Caco-2 (cell line): ENCODE measurements at places on chromosomes 3 and 15.
A peak's percentile ranks its signal among the peaks of the same experiment; 100 is the strongest.

- DNase-seq = no peak
Observed at GRCh38 chr3:164478323-164478722, 600.0 kb downstream of the SI start.

- no peak for DNase-seq
Observed at GRCh38 chr3:56754741-56755417, 46.9 kb downstream of the ARHGEF3 start.

DNA sequence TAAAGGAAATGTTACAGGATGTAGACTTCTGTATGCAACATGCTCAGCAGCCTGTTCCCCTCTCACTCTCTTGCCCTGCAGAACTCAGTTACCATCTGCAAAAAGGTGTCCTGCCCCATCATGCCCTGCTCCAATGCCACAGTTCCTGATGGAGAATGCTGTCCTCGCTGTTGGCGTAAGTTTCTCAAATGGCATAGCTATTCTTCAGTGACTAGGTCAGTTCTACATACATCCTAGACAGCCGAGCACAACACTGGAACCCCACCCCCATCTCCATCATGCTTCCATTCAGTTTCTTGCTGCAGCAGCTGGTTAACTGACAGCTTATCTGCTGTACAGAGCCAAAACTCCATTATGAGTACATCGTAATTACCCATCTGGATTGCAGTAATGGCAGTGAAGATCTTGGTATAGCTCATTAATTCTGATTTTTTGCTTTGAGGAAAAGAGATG, 4.5 kb downstream of the THBS1 start:
- no peak for DNase-seq

DNA sequence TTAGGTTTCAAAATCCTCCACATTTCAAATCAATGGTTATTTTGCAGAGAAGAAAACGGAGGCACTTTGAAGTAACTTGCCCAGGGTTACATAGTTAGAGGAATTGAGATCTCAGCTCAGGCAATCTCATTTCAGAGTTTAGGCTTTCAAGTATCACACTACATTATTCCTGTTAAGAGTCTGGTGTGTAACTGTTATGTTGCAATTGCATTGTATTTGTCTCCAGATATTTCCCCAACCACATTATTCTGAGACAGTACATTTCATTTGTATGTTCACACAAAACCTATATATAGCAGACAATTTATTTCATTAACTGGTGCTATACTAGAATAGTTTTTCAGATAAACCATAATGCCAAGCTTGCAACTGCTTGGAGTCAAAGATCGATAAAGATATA, 154.2 kb upstream of the TSPAN3 start:
- no peak for DNase-seq

DNA sequence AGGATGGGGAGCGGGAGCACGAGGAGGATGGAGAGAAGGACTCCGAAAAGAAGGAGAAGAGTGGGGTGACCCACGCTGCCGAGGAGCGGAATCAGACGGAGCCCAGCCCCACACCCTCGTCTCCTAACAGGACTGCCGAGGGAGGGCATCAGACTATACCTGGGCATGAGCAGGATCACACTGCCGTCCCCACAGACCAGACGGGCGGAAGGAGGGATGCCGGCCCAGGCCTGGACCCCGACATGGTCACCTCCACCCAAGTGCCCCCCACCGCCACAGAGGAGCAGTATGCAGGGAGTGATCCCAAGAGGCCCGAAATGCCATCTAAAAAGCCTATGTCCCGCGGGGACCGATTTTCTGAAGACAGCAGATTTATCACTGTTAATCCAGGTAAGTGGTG, 169.8 kb downstream of the FEZF2 start:
- no peak for DNase-seq

DNA sequence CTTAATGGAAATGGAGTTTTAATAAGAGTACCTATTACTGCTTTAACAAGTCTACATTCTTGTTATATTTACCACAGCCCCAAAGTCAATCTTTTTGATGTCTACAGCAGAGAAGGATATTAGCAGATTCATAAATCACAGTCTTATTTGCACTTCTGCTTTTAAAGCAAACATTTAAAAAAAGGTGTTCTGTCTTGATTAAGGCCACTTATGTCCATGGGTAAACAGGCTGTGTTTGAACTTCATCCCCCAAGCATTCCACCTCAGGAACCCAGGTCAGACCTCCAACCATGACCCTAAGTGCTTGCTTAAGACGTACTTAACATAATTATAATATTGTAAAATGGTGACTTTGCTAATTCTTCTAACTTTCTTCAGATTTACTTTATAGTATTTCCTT, 113.4 kb downstream of the CMSS1 start:
- DNase-seq = peak; percentile 67

- no peak for DNase-seq
Observed at GRCh38 chr3:167302678-167303077, 77.4 kb downstream of the ZBBX start.

DNA sequence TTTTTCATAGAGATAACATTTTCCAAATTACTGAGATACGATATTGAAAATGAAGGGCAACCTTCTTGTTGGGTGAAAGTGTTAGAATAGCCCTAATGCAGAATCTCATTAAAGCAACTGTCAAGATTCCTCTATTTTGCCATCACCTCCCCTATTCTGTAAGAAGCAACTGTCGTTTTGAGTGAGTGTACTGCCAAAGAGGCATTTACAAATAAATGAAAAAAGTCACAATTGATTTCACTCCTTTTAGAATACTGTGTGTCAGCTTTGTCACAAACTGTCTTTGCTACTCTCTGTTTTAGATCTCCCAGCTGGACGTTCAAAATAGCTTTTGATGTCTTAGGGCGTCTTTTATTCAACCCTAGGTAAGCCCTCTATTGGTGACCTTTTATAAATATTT, 322.8 kb upstream of the NAALADL2 start:
- no peak for DNase-seq

GRCh38 chr3:105401691-105402149, 35.0 kb downstream of the ALCAM start:
- no peak for DNase-seq

DNA sequence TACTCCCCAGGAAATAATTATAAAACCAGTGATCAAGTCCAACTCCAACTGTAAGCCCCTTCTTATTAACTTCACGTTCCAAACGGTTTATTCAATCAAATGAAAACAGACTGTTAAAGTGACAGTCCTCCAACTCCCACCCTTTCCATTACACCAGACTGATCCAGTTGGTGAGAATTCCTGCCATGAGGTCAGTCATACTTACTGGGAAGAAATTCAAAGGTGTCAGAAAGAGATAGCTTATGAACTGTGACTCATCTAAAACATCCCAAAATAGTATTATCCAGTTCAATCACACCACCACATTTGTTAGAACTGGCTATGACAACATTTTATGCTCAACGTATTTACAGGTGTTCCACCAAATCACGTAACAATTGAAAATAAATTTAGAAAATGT, 19.5 kb downstream of the SMARCC1 start:
- no peak for DNase-seq

DNA sequence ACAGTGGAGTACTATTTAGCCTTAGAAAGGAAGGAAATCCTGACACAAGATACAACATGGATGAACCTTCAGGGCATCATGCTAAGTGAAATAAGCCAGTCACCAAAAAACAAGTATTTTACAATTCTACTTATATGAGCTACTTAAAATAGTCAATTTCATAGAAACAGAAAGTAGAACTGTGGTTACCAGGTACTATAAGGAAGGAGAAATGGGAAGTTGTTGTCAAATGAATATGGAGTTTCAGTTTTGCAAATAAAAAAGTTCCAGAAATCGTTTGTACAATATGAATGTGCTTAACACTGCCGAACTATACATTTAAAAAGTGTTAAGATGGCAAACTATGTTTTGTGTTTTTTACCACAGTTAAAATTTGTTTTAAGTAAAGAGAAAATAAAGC, 26.8 kb downstream of the TRANK1 start:
- DNase-seq = no peak

GRCh38 chr15:77507911-77508310, 87.2 kb downstream of the HMG20A start:
- no peak for DNase-seq

DNA sequence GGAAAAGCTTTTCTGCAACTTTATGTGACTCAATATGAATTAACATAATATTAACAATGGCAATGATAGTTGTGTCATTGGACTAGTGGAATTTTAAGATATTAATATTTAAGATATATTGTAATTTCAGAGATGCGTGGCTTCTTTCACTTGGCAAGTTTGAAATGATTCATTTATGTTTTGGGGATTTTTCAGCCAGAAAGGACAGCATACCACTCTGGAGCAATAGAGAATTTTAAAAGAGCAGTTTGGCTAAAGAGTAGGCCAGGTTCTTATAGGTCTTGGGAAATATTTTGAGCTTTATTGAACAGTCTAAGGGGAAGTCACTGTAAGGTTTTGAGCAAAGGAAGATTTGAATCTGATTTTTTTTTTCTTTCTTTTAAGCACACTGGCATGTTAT, 16.5 kb downstream of the GMPS start:
- DNase-seq = no peak

DNA sequence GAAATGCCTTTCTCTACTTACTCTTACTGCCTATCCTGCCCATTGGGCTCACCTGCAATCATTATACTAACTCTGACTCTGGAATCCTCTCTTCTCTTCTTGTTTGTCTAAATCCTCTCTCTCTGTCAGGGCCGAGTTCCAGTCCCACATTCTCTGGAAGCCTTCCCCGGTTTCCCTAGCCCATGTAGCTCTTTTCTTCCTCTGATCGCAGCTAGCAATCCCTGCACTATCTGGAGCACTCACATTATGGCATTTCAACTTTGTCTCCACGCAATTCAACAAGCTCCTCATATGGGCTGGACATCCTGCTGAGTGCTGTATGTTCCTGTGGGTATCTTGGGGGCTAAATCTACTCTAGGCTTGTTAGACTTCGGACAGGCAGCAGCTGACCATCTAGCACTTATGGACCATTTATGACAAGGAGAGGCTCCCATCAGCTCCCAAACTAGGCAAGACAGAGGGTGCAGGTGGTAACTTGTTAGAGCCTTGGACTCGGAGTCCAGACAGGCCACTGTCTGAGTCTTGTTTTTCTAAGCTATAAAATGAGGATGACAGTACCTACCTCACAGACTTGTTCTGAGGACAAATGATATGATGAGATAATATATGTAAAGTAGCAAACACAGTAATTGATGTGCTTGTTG, 58.3 kb downstream of the EPHB3 start:
- DNase-seq = no peak

GRCh38 chr3:130925628-130926027, 31.7 kb downstream of the ATP2C1 start:
- no peak for DNase-seq

DNA sequence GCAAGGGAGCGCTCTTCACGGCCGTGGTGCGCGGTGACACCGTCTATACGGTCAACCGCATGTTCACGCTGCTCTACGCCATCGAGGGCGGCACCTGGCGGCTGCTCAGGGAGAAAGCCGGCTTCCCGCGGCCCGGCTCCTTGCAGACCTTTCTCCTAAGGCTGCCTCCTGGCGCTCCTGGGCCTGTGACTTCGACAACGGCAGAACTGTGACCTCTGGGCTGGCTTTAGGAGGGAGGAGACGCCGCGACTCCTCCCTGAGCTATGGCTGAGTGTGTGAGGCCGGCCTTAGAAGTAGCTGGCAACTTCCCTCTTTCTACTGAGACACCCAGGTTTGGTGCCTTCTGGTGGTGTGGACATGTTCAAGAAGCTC, 1.4 kb downstream of the KBTBD13 start:
- DNase-seq = no peak

DNA sequence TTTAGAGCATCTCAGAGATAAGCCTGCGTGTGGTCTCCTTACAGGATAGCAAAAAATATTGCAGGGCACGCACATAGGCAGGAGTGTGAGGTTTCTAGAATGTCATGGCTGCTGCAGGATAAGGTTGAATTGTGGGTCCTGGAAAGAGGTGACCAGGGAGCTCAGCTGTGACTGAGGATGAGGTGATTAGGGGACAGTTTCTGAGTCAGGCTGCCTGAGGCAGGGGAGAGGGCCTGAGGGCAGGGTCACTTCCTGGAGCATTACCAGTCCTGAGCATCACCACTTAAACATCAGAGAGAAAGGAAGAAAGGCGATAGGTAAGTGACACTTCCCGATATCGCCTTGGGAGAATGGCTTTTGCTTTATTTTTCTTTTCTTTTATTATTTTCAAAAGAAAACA, 813.8 kb downstream of the TUSC7 start:
- no peak for DNase-seq

- DNase-seq = no peak
Observed at GRCh38 chr3:33758281-33758680, 40.1 kb upstream of the PDCD6IP start.

DNA sequence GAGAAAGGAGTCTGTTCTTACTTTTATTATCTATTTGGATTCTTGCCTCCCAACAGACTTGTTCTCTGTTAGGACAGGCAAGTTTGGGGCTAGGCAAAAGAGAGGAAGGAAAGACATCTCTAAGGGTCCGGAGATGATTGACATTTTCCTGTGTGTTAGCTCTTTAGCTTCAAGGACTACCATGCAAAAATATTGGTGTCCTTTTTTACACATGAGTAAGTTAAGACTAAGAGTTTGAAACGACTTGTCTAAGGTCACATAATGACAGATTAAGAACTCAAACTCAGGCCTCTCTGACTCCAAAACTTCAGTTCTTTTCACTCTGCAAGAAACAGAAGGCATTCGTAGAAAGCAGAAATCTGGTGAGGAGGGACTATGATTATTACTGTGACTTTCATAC, 5.9 kb downstream of the LMCD1 start:
- no peak for DNase-seq

GRCh38 chr3:196458063-196458462, 25.8 kb upstream of the UBXN7 start:
- DNase-seq = no peak

DNA sequence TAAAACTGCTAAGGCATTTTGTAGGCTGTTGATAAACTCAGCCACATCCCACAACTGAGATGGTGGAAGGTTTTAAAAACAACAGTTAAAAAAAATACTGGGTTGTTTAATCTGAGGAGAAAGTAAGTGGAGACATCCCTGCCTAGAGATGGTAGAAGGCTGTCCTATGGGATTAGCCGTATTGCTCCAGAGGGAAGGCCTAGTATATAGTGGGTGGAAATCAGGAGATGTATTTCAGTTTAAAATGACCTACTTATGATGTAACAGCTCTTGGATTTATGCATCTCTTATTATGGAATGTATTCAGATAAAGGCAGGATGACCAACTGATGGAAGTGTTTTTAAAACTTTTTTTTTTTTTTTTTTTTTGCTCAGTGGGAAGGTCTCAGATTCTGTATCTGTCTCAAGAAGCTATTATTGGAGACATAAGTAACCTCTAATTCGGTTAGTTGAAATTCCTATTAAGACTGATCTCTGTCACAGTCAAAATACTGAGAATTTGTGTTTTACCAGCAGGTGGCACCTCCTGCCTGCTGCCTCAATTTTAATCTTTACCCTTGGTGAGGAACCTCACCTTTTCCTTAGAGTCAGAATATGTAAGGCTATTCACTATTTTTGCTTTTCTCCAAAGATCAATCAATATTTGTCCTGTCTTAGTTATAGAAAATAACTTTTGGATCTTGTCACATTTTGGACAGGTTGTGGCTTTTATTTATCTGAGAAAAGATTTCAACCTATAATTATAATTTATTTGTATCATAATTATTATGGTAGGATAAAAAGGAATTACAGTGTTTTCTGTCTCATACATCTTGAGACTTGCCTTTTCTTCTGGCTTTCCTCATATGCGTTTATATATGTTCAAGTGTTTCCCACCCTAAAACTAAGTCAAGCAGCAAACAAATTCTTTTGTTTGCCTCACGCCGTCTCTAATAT, 63.0 kb downstream of the VPS8 start:
- DNase-seq = peak; percentile 33

GRCh38 chr3:64593350-64593749, 94.5 kb downstream of the ADAMTS9 start:
- DNase-seq = no peak
